Activated CD8-positive, alpha-beta memory T cell treated with anti-CD3 and anti-CD28 coated beads for 24 hours (primary cell): ENCODE measurements at places on chromosomes 13 and 19.

- no peak for DNase-seq
These were observed 492.5 kb upstream of the TSHZ3 start for GRCh38 chr19:31841755-31842154.

- no peak for DNase-seq
These were observed 24.1 kb downstream of the DCAF15 start for GRCh38 chr19:13976446-13976845.

DNA sequence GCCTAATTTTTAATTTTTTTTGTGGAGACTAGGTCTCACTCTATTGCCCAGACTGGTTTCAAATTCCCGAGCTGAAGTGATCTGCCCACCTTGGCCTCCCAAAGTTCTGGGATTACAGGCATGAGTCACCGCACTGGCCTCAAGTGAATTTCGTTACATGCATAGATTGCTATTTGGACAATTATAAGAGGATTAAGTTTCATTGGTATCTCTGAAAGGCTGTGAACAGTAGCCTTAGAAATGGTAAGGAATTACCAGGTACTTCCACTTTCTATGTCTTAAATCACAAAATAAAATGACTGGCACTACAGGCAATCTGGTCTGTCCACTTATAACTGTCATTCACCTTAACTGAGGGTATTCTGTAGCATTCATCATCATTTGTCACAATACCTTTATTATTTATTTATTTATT is 2.9 kb upstream of the CCDC9 start:
- no peak for DNase-seq

GRCh38 chr19:5694956-5695648 is 5.0 kb downstream of the RPL36 start:
- no peak for DNase-seq

DNA sequence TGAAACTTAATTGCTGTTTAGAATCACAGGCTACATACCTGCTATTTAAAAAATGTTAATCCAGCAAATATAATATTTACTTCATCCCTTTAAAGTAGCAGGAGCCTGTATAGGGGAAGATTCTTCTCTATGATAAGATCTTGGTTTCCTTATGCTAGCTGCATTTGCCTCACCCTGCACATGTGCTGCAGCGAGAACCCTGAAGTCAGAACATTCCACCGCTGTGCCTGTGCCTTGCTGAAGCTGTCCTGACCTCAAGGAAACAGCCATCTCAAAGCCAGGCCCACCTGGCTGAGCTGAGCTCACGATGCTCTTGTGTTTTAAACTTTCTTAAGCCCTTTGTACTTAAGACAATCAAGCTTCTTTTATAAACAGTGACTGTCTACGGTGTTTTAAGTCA is 355.0 kb upstream of the PCDH20 start:
- DNase-seq, result no peak

DNA sequence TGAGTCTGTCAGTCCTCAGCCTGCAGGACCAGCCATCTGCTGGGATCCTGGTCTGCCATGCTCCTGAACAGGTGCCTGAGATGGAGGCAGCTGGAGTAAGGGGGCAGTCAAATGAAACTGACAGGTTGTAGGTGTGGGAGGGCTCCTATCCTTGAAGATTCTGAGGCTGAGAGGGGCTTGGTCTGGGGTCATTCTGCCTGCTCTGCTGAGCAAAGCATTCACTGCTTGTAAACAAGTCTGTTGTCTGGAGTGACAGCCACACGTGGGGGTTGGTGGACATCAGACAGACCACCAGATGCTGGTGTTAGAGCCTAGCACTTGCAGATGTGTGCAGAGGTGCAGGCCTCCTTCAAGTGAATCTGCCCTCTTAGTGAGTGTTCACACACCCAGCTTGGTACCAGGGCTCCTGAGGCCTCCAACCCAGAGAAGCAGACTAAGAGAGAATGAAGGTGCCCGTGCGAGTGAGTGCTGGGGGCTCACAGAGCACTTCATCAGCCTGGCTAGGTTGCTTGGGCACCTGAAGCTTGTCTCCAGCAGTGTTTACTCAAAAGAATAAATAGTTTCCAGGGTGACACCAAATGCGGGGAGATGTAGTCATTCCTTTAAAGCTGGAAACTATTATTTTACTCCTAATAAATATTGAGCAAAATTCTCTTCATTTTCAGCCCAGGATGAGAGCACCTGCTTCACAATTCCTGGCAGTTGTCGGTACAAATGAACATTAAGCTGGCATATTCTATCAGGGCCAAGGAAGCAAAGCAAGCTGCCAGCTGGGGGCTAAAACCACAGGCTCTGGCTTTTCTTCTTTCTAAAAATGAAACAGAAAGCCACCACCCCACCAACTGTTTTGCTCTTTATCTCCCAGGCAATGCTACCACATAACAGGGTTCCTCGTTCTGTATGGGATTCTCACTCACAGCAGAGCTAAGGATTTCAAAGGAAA is 82.3 kb downstream of the RNASEH2B start:
- DNase-seq, result no peak

GRCh38 chr13:103134271-103134670 is 68.1 kb upstream of the SLC10A2 start:
- DNase-seq, result no peak

- peak; percentile 89 for DNase-seq
These were observed 1.3 kb downstream of the HMG20B start for GRCh38 chr19:3573858-3574637.

GRCh38 chr13:104106705-104107393 is 1040.6 kb upstream of the SLC10A2 start:
- no peak for DNase-seq

- DNase-seq, result no peak
These were observed 5.8 kb downstream of the DOCK9 start for GRCh38 chr13:98972059-98972458.

DNA sequence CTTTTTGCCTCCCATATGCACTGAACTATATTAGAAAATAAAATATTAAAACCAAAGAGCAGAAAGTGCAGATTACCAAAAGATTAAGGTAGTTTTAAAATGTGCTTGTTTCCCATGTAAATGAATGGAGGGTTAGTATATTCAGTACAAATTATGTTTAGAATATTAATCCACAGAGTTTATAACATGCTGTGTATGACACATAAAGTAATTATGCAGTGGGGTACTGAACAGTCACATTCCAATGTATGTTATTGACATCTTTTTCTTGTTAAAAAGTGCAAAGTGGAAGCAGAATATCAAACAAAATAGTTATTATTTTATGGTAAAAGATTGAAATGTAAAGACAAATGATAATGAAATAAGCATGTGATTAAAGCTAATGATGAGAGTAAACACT is 79.3 kb downstream of the GPC6 start:
- DNase-seq, result no peak

GRCh38 chr19:58107778-58108545 is 9.9 kb upstream of the ZSCAN18 start:
- DNase-seq, result no peak

DNA sequence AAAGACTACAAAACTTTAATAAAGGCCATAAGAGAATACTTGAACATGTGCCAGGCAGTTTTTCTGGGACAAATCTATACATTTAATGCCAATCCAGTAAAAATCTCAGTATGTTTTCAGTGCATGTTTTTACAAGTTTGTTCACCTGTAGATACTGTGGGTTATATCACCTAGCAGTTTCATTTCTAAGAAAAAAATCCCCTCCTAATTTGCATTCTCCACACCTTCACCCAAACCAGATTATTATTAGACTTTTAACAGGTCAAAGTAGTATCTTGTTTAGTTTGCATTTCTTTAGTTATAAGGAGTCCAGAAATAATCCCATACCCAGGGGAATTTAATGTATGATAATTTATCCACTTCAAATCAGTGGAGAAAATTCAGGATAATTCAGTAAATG is 17.0 kb upstream of the LPAR6 start:
- no peak for DNase-seq

GRCh38 chr13:74305876-74306275 is 171.7 kb upstream of the KLF12 start:
- DNase-seq, result no peak

- DNase-seq, result no peak
These were observed 802.1 kb upstream of the SLITRK6 start for GRCh38 chr13:86601351-86601750.

DNA sequence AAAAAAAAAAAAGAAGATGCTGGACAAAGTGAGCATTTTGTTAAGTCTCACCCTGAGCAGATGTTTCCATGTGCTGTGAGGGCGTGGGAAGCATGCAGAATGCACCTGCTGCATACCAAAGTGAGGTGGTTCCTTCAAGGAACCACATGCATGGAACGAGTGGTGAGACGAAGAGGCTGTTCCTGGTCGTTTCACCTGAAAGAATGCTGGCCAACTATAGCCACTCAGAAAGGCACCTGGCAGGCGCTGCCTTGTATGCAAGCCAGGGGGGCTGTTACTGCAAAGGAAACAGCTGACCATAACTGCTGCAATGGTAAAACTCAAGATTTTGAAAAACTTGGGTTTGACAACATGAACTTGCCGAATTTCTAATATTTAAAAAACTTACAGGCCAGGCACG is 14.7 kb downstream of the MIER2 start:
- no peak for DNase-seq
